GM19239 (cell line): ENCODE measurements at places on chromosomes 7 and 10.

GRCh38 chr10:32104622-32105509 is 48.6 kb upstream of the KIF5B start:
- no peak for DNase-seq

DNA sequence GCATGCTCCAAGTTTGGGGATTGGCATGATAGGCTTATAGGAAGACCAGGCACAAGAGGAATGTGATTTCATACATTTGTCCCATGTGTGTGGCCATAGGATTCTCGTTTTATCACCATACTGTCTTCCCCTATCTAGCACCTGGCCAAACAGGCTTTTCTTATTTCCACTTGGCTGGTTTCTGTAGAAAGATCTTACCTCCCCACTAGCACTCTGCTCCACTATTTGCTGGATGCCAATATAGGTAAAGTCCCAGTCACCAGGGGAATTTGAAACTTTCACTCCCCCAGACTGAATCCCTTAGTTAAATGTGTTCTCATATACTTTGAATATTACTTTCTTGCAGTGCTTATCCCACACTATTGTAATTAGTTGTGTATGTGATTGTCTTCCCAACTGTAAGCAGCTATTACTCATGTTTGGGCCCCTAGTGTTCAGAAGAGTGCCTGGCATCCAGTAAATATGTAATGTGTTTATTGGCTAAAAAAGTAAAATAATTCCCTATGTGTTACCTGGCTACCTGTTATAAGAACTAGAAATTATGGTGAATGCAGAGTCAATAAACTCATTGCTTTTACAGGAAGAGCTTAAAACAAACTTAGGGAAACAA is 109.0 kb downstream of the LRMDA start:
- no peak for DNase-seq

DNA sequence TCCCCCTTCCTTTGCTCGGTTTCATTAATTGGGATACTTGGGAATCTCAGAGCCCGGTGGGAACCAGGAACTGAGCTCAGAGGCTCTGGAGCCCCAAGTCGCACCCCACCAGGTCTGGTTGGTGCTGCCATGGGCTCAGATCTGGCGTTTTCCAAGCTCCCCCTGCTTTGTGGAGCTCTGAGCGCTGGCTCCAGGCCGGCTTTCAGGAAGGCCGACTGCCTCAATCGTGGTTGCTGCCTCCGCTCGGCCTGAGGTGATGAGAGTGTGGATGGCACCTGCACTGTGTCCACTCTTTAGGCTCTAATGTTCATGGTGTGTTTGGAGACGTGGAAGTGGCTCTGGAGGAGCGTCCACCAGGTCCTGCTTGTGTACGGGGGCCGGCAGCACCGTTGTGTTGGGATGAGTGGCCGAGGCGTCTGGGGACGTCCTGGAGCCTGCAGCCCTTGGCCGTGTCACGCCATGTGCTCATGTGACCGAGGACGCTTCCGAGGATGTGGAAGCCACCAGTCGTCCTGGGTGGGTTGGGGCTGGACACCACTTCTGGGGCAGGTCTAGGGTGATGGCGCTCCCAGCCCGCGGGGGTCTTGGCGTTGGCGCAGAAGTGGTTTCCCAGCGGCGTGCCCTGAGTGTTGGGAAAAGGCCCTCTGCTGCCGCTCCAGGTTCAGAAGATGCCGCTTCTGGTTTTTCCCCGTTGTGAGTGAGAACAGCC is 8.2 kb downstream of the INPP5A start:
- no peak for DNase-seq

DNA sequence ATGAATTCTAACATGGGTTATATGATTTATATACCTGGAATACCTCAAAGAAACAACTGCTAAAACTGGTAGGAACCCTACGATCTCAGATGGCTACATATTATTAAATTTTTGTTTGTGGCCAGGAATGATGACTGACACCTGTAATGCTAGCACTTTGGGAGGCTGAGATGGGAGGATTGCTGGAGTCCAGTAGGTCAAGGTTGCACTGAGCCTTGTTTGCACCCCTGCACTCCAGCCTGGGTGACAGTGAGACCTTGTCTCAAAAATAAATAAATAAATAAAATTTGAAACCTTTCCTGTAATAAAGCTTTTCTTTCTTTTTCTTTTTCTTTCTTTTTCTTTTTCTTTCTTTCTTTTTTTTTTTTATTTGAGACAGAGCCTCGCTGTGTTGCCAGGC is 61.2 kb downstream of the MPLKIP start:
- no peak for DNase-seq

- no peak for DNase-seq
Observed at GRCh38 chr7:105512926-105513526, 9.0 kb downstream of the PUS7 start.

GRCh38 chr7:29806208-29806994 is at the start of gene WIPF3:
Gene WIPF3, plus strand, starts transcription at chr7:29806508. Its CDS starts 28,217 bp downstream, at chr7:29834725.
- no peak for DNase-seq

DNA sequence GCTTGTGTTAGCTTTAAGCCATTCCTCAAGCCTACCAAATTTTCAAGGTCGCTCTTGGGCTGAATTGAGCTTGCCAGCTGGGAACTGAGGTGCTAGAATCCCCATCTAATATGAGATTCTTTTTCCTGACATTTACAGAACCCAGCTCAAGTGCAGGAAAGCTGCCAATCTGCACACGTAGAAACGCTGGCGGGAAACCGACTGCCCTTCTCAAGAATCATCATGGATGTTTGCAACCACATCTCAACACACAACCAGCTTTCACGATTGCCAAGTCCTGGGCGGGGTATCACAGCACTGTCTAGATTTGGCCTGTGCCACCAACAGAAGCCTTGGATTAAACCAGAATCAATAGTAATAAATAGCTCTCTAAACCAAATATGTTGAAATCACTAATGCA is 203.7 kb downstream of the DIP2C start:
- no peak for DNase-seq
